Heart right ventricle (tissue), 16 donors: ENCODE measurements at places on chromosomes 7 and 10.

DNA sequence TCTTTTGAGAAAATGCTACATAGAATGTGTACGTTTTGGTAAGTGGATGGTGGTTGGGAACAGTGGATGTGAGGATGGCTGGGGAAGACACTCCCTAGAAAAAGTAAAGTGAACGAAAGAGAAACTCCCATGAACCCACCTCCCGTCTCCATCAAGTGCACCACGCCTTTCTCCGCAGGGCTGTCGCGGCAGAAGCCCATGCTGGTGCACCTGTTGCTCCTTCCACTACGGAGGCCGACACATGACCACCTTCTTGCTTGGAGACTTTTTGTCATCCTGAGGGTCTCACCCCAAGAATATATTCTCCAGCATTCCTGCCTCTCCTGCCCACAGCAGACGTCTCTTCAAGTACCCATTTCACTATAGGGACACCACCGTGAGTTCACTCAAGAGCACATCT is 630.4 kb upstream of the PFKP start:
- DNase-seq, result no peak

GRCh38 chr7:100141555-100141949 is 7.2 kb upstream of the LAMTOR4 start:
- no peak for DNase-seq

DNA sequence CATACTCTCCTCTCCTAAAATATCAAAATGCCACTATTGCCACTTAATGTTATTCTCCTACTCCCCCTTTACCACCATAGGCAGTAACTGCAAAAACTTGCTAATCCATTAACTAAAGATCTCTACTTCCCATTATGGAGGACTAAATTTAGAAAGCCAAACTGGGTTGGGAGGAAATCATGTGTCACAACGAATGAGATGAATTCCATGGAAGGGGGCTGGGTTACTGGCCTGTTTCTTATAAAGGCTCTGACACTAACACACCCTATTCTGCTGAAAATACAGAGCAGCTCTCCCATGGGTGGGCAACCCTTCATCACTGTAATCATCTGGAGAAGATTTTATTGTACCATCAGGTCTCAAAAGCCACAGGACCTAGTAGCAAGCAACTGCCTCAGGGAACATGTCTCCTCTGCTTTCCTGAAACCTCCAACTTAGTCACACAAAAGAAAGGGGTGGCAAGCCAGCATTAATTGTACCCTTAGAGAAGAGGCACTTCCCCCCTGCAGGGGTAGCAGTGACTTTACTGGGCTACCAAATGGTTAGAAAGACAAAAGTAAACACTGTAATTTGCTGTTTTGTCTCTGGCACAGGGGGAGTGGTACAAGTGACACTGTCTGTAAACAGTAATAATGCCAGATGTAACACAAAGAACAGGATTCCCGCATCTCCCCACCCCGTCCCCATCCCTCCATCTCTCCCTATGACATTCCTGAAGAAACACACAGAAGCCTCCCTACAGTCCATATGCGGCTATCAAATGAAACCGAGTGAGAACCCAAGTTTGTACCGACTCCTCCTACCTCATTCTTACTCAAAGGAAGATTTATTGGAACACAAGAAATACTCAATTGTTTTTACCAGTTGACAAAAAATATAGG is 81.6 kb downstream of the ARMH3 start:
- DNase-seq, result no peak

DNA sequence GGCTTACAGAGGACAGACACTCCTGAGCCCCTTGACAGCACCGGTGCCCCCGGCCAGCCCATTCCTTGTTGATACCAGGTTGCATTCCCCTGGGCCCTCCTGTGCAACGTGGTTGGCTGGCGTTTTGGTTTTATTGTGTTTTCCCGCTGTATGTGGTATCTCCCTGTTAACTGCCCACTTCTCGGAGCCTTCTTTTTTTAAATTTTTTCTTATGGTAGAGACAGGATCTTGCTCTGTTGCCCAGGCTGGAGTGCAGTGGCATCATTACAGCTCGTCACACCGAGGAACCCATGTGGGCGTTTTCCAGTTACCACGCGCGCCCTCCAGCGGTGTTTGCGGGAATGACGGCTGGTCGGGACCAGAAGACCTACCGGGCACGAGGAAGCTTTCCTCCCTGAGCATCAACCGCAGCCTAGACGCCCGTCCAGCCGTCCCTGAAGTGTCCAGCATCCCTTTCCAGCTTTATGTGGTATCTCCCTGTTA is 16.9 kb upstream of the ZFAND2A start:
- DNase-seq, result peak; percentile 32
